Gastroesophageal sphincter (tissue), 4 donors: ENCODE measurements at places on chromosomes 3 and 15.

GRCh38 chr15:58873267-58873666, 60.2 kb downstream of the SLTM start:
- H3K36me3 ChIP-seq: peaks cover 20% of the 10 kb centered on the region
- H3K27ac ChIP-seq: no peak overlapping the region
- no peaks in the 10 kb centered on the region for H3K4me1 ChIP-seq
- no peak overlapping the region for H3K4me3 ChIP-seq
- ATAC-seq: no peak

DNA sequence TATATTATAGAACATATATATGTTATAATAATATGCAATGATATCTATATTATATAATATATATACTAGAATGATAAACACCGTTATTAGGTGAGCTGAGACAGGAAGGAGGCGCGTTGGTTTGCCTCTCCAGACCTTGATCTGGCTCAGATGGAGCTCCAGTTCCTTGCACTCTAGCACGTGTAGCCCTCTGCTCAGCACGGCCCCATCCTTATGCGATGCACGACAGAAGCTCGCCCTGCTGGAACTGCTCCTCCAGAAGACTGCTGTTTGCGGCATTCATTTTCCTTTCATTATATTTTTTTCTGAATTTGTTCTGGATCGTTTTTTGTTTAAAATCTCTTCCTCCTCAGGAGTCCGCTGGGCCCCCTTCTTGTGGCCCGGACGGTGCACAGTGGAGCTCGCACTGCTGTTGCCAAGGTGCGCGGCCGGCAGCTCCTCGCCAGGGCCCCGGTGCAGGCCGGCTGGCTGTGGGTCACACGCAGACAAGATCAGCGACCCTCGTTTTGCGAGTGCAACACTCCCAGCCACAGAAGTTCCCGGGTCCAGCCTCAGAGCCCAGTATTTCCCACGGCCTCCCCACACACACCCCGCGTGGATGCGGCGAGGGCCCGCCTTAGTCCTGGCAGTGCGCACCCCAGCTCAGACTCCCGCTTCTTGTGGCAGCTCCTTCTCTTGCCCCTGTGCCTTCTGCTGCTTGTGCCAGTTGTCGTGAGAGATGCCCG, 112.2 kb downstream of the CHL1 start:
- no peaks in the 10 kb centered on the region for H3K4me1 ChIP-seq
- ATAC-seq: no peak
- no peak overlapping the region for H3K4me3 ChIP-seq

- H3K4me3 ChIP-seq: no peak overlapping the region
- H3K36me3 ChIP-seq: no peaks in the 10 kb centered on the region
- no peaks in the 10 kb centered on the region for H3K4me1 ChIP-seq
- ATAC-seq: no peak
- H3K27ac ChIP-seq: no peak overlapping the region
Measured at GRCh38 chr3:138456961-138457862, 22.8 kb downstream of the ESYT3 start.

- no peak for ATAC-seq
- H3K4me1 ChIP-seq: no peaks in the 10 kb centered on the region
- H3K36me3 ChIP-seq: peaks cover 87% of the 10 kb centered on the region
- no peak overlapping the region for H3K4me3 ChIP-seq
- no peak overlapping the region for H3K27ac ChIP-seq
Measured at GRCh38 chr3:47429476-47430270, 46.1 kb downstream of the SCAP start.

- H3K27ac ChIP-seq: no peak overlapping the region
- H3K4me3 ChIP-seq: no peak overlapping the region
- ATAC-seq: no peak
- no peaks in the 10 kb centered on the region for H3K27me3 ChIP-seq
Measured at GRCh38 chr3:133520286-133520685, 53.2 kb upstream of the CDV3 start.
